ENCODE measurements at places on chromosomes 4 and X.
A peak's percentile ranks its signal among the peaks of the same experiment; 100 is the strongest.

DNA sequence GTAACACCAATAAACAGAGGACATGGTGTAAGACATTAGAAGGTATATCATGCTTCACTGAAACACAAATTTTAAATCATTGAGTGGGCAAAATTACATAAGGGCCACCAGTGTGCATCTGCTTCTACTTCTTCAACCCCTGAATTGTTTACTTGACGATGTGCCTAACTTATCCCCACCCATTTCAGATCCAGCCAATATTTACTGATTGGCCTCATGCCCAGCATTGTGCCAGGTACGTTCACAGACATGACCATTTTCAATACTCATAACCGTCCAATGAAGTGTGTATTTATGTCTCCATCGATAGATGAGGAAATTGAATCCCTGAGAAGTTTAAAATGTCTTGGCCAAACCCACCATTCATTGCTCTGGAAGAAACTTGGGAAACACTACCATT is 208.3 kb upstream of the MID1 start:
- H3K4me1 ChIP-seq, result no peaks in the 10 kb centered on the region
- no peaks in the 10 kb centered on the region for H3K36me3 ChIP-seq
- no peak overlapping the region for H3K27ac ChIP-seq
- H3K4me3 ChIP-seq, result no peak overlapping the region
- DNase-seq, result no peak

DNA sequence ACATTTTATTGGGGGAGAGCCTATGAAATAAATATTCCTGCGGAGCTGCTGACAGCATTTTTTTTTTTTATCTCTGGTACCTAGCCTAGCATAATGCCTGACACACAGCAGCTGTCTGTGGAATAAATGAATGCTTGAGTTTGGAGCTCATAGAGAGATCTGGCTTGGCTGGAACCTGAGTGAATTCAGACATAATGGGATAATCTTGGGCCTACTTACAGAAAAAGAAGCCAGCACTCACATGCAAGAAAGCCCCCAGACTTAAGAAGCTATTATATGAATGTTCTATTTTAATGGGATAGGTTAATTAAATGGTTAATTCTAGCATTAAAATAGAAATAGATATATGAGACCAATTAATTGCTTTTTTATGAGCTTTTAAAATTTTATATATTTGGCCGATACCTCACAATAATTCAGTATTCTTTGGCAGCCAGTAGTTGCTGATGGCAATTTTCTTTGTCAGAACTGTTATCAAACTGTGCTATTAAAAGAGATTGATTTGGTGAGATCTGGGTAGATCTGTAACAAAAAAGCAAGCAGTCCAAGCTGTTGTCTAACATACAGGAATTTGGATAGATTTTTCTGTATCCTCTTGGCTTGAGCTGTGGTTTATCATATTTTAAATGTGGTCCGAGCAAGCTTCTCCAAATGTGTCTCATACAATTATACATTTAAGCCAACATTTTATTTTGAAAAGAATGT is 654.2 kb downstream of the PCDH7 start:
- no peak for DNase-seq
- no peak overlapping the region for H3K4me3 ChIP-seq
- H3K27me3 ChIP-seq, result no peaks in the 10 kb centered on the region
- H3K4me1 ChIP-seq, result no peaks in the 10 kb centered on the region
- no peak overlapping the region for H3K27ac ChIP-seq

GRCh38 chr4:159401226-159401712 is 298.4 kb downstream of the RAPGEF2 start:
- H3K27me3 ChIP-seq, result no peaks in the 10 kb centered on the region
- H3K27ac ChIP-seq, result peak overlapping the region; percentile 54
- no peaks in the 10 kb centered on the region for H3K36me3 ChIP-seq

GRCh38 chr4:146134761-146135445 is 40.6 kb upstream of the LSM6 start:
- peaks cover 18% of the 10 kb centered on the region for H3K27me3 ChIP-seq
- H3K27ac ChIP-seq, result no peak overlapping the region
- H3K4me1 ChIP-seq, result peaks cover 10% of the 10 kb centered on the region
- H3K4me3 ChIP-seq, result no peak overlapping the region

DNA sequence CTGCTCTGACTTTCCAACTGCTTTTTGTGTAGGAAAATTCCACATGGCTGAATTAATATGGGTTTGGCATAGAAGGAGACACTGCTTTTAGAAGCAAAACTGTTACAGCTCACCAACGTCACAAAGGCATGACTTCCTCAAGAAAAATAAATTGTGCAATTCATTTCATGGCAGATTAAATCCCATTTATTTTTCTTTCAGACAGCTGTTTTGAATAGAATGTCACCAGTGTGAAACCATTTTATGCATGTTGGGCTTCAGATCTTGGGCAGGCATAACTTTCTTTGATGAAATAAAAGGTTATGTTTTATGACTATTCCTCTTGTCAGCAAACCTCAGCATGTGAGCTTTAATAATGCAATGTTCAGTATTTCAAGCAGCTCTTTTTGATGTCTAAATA is 542.8 kb downstream of the GALNTL6 start:
- H3K27me3 ChIP-seq, result no peaks in the 10 kb centered on the region
- no peaks in the 10 kb centered on the region for H3K4me1 ChIP-seq
- no peaks in the 10 kb centered on the region for H3K36me3 ChIP-seq
- no peak overlapping the region for H3K27ac ChIP-seq
- H3K4me3 ChIP-seq, result no peak overlapping the region

DNA sequence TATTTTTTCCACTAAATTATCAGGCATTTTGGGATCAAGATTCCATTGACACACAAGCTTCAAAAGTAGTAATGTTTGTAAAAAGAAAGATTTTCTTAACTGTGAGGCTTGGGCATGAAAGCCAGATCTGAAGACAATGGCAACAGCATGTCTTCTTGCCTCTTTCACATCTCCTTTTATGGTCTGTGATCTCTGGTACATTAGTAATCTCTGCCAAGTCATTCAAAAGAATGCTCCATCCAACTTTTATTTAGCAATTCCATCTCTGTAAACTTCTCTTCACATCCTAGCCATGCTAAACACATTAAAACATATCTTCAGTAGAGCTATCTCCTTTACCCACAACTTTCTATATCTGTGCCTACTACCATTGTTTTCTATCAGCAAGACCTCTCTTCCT is 465.4 kb downstream of the FAT4 start:
- H3K27ac ChIP-seq, result no peak overlapping the region
- no peak for DNase-seq
- no peaks in the 10 kb centered on the region for H3K4me1 ChIP-seq
- H3K27me3 ChIP-seq, result peaks cover 2% of the 10 kb centered on the region

- H3K27me3 ChIP-seq, result no peaks in the 10 kb centered on the region
- no peak for DNase-seq
- H3K36me3 ChIP-seq, result no peaks in the 10 kb centered on the region
- no peaks in the 10 kb centered on the region for H3K4me1 ChIP-seq
Observed at GRCh38 chrX:76802708-76803107, 375.2 kb downstream of the MAGEE1 start.

DNA sequence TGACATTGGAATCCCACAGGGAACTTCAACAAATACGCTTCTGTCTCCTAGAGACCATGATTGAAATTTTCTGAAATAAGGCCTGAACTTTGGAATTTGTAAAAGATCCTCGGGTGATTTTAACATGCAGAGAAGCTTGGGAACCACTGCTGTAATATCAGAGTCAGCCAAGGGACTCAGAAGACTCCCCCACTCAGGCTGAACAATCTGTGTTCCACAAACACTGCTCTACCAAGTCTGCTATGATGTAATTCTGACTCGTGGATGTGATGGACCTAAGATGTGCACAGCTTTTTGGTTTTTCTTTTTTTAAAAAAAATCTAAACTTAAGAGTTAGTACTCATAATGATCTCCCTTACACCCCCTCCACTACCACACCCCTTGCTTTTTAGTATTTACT is 26.0 kb downstream of the LRP2BP start:
- no peak for DNase-seq
- no peaks in the 10 kb centered on the region for H3K4me1 ChIP-seq
- no peak overlapping the region for H3K4me3 ChIP-seq
- no peaks in the 10 kb centered on the region for H3K27me3 ChIP-seq
- no peak overlapping the region for H3K27ac ChIP-seq

GRCh38 chrX:134547047-134547679 is 87.2 kb downstream of the HPRT1 start:
- H3K4me3 ChIP-seq, result peak overlapping the region; percentile 81
- no peak overlapping the region for H3K27ac ChIP-seq
- H3K36me3 ChIP-seq, result peaks cover 15% of the 10 kb centered on the region
- peak; percentile 73 for DNase-seq
- H3K27me3 ChIP-seq, result no peaks in the 10 kb centered on the region
- peaks cover 27% of the 10 kb centered on the region for H3K4me1 ChIP-seq

- H3K36me3 ChIP-seq, result no peaks in the 10 kb centered on the region
- DNase-seq, result no peak
- no peak overlapping the region for H3K4me3 ChIP-seq
- H3K27me3 ChIP-seq, result peaks cover 4% of the 10 kb centered on the region
- H3K27ac ChIP-seq, result no peak overlapping the region
- no peaks in the 10 kb centered on the region for H3K4me1 ChIP-seq
Observed at GRCh38 chrX:70826715-70827114, 81.8 kb downstream of the TEX11 start.

DNA sequence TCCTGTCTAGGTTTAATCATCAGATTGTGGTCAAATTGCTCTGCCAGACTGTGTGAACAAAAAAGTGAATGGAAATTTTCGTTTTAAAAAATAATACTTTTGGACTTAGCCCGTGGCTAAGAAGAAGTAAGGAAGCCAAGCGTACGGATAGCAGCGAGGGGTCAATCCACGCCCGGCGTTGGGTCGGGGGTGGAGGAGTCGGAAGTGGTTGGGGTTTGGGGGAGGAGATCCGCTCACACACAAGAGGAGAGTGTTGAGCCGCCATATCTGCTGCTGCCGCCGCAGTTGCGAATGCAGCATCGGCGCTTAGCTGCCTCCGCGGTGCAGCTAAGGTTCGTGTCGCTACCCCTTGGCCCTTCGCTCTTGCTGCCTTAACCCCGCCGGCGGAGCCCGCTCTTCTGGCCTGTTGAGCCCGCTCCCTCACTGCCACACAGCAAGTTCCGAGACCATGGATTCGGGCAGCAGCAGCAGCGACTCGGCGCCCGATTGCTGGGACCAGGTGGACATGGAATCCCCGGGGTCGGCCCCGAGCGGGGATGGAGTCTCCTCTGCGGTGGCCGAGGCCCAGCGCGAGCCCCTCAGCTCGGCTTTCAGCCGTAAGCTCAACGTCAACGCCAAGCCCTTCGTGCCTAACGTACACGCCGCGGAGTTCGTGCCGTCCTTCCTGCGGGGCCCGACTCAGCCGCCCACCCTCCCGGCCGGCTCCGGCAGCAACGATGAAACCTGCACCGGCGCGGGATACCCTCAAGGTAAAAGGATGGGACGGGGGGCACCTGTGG is at the start of gene GSPT2:
TSS of gene GSPT2 (plus strand) at position 264 of the 779 bp plus-strand sequence. CDS start at position 449, 185 bp downstream.
- H3K27ac ChIP-seq, result peak within 1 kb of the TSS; percentile 39
- DNase-seq, result peak; percentile 80
- H3K36me3 ChIP-seq, result peaks cover 3% of the 10 kb centered on the region
- H3K4me3 ChIP-seq, result peak within 1 kb of the TSS; percentile 79
- peaks cover 5% of the 10 kb centered on the region for H3K4me1 ChIP-seq

DNA sequence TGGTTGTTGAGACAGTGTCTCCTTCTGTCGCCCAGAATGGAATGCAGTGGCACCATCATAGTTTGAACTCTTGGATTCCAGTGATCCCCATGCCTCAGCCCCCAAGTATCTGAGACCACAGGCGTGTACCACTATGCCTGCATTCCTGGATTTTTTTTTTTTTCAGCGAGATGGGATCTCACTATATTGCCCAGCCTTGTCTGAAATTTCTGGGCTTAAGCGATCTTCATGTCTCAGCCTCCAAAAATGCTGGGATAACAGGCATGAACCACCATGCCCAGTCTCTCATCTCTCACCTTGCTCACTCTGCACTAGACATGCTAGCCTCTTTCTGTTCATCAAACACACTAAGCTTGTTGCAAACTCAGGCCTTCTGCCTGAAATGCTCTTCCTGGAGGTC is 104.1 kb downstream of the UBE2K start:
- H3K27me3 ChIP-seq, result no peaks in the 10 kb centered on the region
- no peaks in the 10 kb centered on the region for H3K36me3 ChIP-seq
- no peak for DNase-seq
- no peak overlapping the region for H3K4me3 ChIP-seq
- no peak overlapping the region for H3K27ac ChIP-seq

DNA sequence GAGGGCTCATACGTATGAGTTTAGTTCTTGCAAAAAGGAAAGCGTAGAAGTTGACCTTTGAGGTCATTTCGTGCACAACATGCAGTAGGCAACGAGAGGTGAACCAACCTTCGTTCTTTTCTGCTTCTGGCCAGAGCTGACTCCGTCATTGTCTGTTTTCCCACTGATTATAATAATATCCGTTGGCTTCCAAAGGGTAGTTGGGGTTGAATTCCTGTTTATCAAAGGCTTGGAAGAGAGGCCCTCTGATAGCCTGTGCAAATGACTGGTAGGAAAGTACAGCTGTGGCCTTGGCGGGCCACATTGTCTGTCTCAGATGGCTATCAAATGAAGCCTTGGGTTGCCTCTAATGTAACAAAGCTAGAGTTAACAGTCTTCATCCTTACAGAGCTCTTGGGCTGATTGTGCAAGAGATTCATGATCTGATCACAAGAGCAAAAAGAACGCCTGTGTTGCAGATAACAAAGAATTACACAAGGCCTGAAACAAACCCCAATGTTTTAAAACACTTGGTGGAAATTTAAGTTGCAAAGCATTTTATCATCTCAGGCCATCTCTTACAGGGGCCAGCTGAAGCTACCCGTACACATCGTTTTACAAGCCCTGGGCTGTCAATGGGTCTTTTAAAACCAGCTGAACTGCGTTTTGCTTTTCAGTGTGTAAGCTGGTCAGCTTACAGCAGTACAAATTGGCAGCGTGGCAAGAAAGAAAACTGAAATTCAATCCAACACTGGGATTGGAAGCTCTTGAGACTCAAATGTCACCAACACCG is 46.1 kb upstream of the FAM9C start:
- H3K4me1 ChIP-seq, result peaks cover 7% of the 10 kb centered on the region
- H3K27ac ChIP-seq, result peak overlapping the region; percentile 26
- no peaks in the 10 kb centered on the region for H3K36me3 ChIP-seq
- H3K27me3 ChIP-seq, result no peaks in the 10 kb centered on the region
- no peak overlapping the region for H3K4me3 ChIP-seq

GRCh38 chrX:16196829-16197228 is 29.5 kb downstream of the MAGEB17 start:
- no peak for DNase-seq
- H3K4me3 ChIP-seq, result no peak overlapping the region

GRCh38 chr4:178423366-178423765 is 981.1 kb upstream of the AGA start:
- no peak for DNase-seq
- H3K27me3 ChIP-seq, result no peaks in the 10 kb centered on the region
- H3K4me3 ChIP-seq, result no peak overlapping the region
- no peaks in the 10 kb centered on the region for H3K36me3 ChIP-seq

DNA sequence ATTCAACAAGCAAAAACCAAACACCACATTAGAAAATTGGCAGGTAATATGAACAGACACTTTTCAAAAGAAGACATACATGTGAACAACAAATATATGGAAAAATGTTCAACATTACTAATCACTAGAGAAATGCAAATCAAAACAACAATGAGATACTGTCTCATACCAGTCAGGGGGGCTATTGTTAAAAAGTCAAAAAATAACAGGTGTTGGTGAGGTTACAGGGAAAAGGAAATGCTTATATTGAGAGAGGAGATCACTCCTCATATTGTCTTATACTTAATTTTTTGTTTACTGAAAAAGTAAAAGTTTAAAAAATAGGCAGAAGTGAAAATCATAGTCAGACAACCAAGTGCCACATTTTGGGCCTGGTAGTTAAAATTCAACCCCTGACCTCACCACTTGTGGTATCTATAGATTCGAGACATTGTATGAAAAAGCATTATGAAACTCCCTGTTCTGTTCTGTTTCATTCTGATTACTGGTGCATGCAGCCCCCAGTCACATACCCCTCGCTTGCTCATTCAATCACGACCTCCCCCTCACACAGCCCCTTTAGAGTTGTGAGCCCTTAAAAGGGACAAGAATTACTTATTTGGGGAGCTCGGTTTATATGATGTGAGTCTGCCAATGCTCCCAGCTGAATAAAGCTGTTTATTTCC is 153.7 kb upstream of the FGF16 start:
- H3K4me1 ChIP-seq, result no peaks in the 10 kb centered on the region
- H3K27ac ChIP-seq, result no peak overlapping the region
- no peak for DNase-seq

All from osteoblast (primary cell).